ENCODE measurements at places on chromosomes 7 and 10.

- peak; percentile 3 for DNase-seq
These were observed 300 bp downstream of the ARHGAP21 start for GRCh38 chr10:24723386-24723787.

- no peak for DNase-seq
These were observed 437.1 kb upstream of the NPVF start for GRCh38 chr7:25665374-25665773.

GRCh38 chr10:21427804-21428481 is 97.5 kb downstream of the SKIDA1 start:
- no peak for DNase-seq

DNA sequence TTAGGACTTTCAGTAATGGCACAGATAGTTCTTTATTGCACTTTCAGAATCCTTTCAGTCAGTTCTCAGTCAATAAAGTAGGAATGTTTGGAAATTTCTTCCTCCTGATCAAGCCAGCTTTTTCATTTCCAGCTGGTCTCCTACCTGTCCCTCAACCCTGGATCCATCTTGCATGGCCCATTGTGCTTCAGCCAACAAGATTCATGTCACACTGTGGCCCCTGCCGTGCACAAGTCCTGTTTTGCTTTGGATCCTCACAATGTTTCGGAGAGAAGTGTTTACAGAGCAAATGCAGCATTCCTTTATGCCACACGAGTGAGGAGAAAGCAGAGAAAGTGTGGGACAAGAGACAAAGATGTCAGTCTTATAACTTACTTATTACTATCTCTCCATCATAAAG is 1694.7 kb upstream of the LRRTM3 start:
- no peak for DNase-seq

DNA sequence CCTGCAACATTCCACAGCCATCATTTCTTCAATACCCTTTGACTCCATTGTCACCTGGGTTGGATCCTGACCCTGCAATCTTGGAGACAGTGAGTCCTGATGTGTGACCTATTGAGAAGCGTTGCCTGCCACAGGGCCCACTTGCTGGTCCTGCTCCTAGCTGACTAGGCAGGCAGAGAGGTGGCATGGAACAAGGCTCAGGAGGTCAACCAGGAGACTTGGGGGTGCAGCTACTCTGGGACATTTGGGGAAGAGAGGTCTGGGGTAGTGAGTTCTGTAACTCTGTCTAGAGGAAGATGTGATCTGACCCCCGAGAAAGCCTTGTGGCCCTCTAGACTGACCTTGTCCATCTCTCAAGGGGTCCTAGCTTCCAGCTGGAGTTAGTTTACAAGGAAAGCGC is 1.8 kb downstream of the ZMIZ2 start:
- no peak for DNase-seq

DNA sequence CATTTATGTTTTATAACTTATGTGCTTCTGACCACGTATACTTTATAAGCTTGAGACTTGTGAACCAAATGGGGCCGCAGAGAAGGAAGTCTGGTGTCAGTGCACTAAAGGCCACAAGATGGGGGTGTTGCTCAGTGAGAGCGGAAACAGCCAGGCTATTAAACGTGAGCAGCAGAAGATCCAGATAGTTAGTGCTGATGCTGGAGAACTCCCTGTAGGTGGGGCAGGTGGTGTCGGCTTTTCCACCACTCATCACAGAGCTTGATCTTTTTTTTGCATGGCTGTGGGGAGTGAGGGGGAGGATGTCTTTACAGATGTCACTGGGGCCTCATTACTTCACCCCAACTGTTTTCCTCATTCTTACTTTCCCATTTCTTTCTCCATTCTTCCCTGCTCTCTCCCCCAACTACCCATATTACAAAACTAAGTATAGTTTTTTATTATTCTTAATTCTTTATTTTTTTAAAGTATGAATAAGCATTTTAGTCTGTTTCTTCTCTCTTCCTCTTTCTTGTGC is 34.7 kb downstream of the ACADSB start:
- DNase-seq = no peak

DNA sequence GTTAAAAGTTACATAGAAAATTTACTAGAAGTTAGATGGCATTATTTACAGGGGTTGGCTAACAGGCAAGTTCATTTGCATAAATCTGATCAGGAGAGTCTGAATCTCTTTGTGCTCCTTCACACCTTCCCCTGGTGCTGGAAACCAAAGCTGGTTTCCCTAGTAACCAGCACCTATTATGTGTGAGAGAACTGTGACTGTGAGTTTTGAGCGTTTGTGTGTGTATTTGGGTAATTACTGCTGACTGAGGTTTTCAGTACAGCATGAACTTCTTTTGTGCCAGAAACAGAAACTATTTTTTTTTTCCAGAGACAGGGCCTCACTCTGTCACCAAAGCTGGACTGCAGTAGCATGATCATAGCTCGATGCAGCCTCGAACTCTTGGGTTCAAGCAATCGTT is 10.3 kb upstream of the IFIT1B start:
- no peak for DNase-seq

DNA sequence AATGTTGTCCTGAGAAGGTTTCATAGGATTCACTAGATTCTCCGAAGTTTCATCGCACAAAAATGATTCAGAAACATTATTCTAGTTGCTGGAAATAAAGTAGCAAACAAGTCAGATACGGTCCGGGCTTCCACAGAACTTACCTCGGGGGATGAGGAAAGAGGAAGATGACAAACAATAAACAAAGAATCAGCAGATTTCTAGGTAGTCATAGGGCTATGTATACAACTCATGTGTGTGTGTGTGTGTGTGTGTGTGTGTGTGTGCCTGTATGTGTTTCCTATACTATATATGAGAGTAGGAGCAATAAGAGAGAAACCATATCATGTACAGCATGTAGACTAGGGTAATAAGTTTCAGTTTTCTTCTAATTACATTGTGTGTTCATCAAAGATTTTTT is 16.5 kb downstream of the TMEM236 start:
- DNase-seq = no peak

DNA sequence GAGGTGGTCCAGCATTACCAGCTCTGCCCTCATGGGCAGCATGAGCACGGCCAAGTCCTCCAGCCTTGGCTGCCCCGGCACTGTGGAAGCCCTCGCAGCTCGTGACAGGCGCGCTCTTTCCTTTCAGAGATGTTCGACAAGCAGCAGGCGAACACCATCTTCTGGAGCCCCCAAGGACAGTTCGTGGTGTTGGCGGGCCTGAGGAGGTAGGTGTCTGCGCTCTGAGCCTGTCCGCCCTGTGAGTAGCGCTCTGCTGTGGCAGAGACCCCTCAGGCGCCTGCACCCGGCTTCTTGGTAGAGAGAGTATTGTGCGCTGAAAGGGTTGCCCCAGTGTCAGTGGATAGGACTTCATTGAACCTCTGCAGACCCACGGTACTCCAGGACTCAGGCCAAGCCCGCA is 19.8 kb downstream of the EIF3B start:
- no peak for DNase-seq

- DNase-seq = no peak
These were observed 105.5 kb upstream of the MKLN1 start for GRCh38 chr7:131222171-131222570.

DNA sequence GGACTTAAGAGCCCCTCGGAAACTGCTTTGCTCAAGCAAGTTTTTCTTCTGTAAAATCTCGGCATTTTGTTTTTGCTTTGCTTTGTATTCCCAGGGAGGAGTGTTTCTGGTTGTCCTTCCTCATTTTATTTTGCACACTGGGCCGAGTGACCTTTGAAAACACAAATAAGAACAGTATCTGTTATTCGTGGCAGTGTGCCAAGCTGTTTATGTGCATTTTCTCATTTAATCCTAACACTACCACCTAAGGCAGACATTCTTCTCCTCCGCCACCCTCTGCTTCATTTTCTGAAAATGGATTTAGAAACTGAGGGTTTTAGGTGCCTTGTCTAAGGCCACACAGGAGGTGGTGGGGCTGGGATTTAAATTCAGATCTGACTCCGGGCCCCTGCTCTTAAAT is 218.5 kb downstream of the TCF7L2 start:
- no peak for DNase-seq

DNA sequence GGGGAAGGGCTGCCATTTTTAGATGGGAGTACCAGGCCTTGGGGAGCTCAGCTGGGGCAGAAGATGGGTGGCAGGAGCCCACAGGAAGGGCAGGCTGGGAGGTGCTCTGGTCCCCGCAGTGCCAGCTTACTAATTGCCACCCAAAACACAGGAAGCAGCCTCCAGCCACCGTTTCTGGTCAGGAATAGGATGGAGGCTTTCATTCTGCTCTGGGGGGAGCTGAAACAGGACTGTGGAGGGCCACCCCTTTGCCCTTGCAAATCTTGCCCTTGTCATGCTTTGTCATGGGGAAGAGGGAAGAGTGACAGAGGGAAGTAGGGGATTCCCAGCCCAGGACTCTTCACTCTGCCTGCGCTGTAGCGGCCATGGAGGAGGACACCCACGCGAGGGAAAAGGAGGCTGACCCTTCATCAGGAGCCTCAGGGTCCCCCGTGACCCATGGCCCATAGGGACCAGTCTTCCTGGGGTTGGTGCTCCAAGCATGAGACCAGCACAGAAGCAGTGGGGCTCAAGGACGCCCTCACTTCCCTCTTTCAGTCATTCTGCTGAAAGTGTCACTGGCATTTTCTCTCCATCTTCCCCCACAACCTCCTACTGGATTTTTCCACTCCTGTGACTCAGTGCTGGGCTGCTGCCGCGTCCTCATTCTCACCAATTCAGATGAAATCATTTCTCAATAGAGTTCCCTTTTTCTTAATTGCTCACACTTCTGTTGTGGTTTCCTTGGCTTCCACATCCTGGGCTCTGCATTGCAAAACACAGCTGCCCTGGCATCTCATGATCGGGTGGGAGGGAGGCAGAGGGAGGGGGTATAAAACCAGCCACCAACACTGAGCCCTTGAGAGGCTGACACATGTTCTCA is 61.9 kb downstream of the MKI67 start:
- peak; percentile 79 for DNase-seq

DNA sequence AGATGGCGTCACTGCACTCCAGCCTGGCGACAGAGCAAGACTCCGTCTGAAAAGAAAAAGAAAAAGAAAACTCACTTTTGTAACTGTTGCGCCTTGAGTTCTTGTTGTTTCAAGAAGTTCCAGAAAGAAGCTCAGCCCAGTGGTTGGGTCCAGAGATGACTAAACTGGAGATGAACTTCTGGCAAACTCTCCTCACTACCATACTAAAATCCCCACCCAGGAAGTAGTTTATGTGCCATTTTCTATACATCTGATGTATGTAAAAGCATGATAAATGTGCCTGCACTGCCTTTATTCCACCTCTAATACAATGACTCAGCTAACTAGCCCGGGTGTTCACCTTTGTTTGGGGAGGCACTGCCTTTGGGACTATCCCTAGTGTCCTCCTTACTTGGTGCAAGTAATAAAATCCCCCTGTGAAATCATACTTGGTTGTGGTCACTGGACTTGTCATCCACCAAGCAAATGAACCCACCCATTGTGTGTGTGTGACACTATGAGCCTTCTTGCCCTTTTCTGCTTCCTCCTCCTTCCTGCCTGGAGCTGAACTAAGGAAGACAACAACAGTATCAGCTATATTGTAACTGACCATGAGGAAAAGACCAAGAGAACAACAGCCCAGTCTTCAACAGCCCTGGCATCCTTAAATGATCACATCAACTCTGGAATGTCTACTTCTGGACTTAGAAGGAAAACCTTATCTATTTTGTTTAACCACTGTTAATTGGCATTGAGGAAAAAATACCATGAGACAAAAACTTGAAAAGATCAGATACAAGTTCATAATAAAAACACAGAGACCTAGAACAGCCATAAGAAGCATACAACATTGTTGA is 33.6 kb downstream of the JMJD1C start:
- no peak for DNase-seq

DNA sequence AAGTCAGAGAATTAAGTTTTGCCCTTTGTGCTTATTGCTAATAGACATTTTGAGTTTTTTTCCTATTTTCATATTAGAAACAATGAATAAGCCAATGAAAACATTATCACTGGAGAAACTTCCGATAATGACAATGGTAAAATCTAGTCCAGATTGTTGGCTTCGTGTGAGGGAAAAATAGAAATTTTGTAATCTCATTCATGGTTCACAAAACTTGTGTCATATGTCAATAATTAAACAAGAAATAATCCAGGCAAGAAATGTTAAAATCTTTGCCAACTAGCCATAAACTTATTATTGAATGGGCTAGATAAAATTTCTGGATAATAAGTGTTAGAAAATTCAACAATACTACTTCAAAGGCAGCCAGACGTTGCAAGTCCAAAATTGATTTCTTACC is 36.6 kb downstream of the RNLS start:
- DNase-seq = no peak

GRCh38 chr10:80486785-80487420 is 32.8 kb downstream of the TSPAN14 start:
- DNase-seq = no peak

GRCh38 chr10:113735913-113736312 is 15.6 kb upstream of the PLEKHS1 start:
- no peak for DNase-seq

- DNase-seq = no peak
These were observed 35.6 kb downstream of the PITRM1 start for GRCh38 chr10:3136763-3137611.

- DNase-seq = no peak
These were observed 739 bp upstream of the CCDC186 start for GRCh38 chr10:114174695-114175188.

DNA sequence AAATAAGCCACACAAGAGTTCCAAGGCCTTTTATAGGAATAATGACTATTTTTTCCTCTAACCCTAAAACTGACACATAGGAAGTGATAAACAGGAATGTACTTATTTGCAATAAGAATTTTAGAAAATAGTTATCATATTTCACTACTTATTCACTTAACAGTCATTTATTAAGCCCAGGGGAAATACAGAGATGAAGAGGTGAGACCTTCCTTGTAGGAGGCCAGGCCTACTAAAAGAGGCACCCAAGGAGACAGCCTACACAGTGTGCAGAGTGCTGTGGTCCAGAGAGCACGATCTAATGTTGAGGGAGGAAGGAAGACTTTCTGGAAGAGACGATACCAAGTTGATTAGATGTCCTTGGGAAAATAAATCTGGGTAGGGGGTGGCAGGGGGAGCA is 45.0 kb upstream of the PPP1R3C start:
- DNase-seq = no peak

- DNase-seq = no peak
These were observed 317.3 kb downstream of the DGKB start for GRCh38 chr7:14585232-14585631.

DNA sequence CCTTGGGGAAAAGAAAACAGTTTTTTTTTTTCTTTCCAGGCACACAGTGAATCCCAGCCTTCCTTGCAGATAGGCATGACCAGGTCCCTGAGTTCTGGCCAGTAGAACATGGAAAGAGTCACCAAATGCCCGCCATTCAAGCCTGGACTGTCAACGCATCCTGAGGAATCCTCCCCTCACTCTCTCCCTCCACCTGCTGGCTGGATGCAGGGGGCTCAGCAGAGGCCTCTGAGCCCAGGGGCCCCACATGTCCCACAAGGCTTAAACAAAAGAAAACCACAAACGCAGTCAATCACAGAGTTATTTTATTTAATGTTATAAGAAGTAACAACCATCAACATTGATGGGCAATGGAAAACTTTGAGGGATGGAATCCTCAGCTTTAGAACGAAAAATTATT is 93.1 kb downstream of the JCAD start:
- DNase-seq = no peak

GRCh38 chr7:43554423-43554822 is 28.5 kb upstream of the STK17A start:
- no peak for DNase-seq

- DNase-seq = no peak
These were observed 134.5 kb downstream of the ST7 start for GRCh38 chr7:117087639-117088396.
